ENCODE measurements at places on chromosomes 1 and 21.
A peak's percentile ranks its signal among the peaks of the same experiment; 100 is the strongest.

DNA sequence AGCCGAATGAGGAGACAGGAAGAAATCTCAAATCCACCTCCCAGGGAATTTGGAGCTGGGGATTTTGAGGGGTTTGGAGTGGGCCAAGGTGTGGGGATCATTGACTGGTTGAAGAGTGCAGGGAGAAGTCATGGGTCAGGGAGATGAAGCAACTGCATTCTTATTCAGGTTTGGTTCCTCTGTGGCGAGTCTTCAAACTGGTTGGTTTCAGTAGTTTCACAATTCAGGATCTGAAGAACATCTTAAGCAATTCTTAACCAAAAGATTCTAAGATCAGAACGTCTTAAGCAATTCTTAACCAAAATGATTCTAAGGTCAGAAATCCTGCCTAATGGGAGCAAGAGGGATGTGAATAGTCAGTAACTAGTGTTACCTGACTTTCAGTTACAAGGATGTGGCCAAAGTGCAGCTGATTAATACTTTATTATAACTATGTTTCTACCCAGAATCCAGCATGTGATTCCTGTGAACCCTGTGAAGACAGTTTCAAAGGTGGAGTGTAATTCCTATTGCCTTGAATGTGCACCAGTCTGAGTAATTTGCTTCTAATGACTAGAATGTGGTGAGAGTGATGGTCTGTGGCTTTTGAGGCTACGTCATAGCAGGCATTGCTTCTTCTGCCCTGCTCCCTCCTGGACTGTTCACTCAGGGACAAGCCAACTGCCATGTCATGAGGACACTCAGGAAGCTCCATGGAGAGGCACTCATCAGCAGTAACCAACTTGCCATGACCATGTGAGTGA is 61.2 kb downstream of the OLFML3 start:
- DNase-seq: no peak

GRCh38 chr1:119308806-119309205 is 59.8 kb upstream of the HAO2 start:
- DNase-seq: no peak

GRCh38 chr1:39061951-39062350 is 35.8 kb downstream of the NDUFS5 start:
- DNase-seq: no peak

GRCh38 chr1:172112576-172112975 is 271.3 kb downstream of the DNM3 start:
- DNase-seq: no peak

GRCh38 chr1:199163670-199164069 is 524.8 kb downstream of the PTPRC start:
- DNase-seq: no peak

DNA sequence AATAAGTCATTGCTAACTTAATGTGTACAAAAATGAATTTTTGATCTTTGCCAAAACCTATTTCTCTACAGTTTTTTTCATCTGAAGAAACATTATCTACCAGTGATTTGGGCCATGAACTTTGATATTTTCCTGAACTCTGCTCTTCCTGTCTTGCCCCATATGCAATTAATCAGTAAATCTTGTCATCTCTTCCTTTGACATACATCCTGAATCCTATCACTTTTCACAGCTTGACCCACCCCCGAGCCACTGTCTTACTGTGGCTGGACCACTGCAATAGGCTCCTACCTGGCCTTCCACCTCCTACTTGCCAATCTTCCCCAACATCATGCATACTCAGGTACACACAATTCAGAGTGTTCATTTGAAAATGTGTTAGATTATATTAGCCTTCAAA is 46.4 kb downstream of the RGS13 start:
- no peak for DNase-seq

DNA sequence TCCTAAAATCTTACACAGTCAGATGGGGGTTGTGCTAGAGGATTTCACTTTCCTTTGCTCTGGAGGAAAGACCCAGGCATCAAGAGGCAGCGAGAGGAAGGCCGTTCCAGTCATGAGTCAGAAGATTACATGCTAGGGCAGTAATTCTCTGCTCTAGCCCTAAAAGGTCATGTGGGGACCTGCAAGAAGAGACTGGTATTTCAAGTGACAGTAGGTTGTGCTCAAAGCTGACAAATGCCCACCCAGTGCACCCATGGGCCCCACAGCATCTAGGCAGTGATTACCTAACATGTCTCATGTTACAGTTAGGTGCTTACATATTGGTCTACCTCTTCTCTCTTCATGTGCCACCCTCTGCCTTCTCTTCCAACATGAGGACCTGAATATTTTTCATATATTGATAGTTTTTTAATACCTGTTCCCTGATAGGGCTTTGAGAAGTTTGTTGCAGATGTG is 99.7 kb upstream of the BEND5 start:
- no peak for DNase-seq

GRCh38 chr1:15110128-15110866 is 43.2 kb upstream of the TMEM51 start:
- no peak for DNase-seq

DNA sequence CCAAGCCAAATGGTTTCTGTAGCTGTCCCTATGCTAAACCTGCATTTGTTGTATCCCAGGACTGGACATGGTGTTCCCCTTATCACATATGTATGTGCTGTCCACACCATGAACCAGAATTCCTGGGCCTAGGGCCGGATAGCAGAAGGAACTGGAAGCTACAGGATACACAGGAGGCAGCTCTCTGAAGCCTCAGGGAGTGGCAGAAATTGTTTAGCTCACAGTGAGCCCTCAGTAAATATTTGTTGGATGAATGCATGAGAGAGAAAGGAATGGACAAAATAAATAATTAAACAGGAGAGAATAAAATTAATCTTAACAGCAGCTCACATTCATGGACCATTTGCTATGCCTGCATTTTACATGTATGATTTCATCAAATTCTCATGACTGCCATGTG is 2.1 kb downstream of the NIPAL3 start:
- no peak for DNase-seq

GRCh38 chr21:37878946-37879660 is 37.2 kb downstream of the KCNJ6 start:
- peak; percentile 94 for DNase-seq

- no peak for DNase-seq
These were observed 5.6 kb downstream of the KIFAP3 start for GRCh38 chr1:170068923-170069322.

DNA sequence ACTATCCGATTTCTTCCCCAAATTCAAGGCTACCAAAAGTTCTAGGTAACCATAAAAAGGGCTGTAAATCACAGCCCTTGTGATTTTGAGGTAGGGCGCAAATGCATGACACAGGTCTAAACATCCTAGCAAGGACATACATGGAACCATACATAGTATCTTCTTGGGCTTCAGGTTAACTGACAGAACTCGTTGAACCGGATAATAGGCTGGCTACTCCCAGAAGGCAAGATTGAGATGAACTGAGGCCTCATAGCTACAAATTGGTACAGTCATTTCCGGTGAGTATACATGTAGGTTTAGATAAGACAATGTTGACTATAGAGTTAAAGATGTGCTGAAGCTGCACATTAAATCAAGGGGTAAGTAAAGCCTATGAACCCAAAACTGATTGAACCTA is 27.3 kb upstream of the TP53BP2 start:
- no peak for DNase-seq

DNA sequence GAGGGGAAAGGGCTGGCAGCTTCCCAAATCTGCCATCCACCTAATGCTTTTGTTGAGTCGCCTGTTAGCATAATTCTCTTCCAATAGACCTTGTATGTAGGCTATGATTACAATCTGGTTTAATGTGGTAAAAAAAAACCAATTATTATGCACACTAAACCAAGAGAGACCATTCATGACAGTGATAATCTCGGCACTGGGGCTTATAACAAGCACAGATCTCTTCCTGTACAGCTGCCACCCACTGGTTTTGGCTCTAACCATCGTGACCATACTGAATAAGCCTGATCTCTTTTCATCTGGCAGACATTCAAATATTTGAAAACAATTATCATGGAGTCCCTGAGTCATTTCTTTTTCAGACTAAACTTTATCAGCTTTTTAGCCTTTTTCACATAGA is 12.0 kb upstream of the SYT14 start:
- peak; percentile 40 for DNase-seq

DNA sequence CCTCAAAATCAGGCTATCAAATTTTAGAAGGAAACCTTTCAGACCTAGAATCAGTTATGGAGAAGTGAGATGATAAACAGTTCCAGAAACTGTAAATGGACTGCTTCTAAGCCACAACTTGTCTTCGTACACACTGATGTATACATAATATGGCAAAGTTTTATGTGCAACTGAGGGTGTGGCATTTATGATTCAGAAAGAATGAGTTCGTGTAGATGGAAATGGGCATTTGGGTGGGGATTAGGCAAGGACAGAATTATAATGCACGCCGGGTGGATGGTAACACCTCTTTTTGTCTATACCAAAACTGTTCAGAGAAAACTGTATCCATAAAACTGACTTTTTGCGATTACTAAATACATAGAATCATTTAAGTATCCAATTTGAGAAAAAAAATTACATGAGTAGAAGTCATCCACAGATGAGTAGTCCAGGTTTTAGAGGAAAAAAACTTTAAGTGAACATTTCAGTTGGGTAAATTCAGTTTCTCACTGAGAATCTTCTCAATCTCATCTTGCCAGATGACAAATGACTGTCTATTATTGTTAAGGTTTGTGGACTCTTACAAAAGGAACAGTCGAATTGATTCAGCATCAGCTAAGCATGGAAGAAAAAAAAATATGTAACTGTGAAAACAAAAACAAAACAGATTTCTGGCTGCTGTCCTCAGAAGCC is 22.5 kb downstream of the ERRFI1 start:
- DNase-seq: no peak

GRCh38 chr1:154583773-154584172 is 16.2 kb downstream of the CHRNB2 start:
- no peak for DNase-seq

DNA sequence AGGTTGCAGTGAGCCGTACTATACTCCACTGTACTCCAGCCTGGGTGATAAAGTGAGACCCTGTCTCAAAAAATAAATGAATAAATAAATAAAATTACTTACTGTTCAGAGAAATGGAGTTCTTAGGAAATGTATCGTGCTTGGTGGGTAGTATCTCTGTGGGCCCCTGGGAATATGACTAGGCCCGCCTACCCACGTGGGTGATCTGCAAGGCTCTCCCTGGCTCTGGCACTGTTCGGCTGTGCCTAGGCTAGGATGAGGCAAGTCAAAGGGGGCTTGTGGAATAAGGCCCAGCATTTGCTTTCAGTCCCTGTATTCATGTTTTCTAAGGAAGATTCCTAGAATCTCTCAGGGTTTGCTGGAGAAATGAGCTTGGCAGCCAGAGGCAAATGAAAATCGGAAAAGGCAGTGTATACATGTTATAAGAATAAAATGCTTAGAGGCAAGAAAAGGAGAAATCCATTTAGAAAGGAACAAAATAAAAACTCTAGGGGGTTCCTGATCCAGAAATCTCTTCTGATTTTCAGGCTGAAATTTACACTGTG is 4.5 kb upstream of the CSRP1 start:
- no peak for DNase-seq

GRCh38 chr21:18764720-18765119 is 361.1 kb upstream of the TMPRSS15 start:
- DNase-seq: no peak

DNA sequence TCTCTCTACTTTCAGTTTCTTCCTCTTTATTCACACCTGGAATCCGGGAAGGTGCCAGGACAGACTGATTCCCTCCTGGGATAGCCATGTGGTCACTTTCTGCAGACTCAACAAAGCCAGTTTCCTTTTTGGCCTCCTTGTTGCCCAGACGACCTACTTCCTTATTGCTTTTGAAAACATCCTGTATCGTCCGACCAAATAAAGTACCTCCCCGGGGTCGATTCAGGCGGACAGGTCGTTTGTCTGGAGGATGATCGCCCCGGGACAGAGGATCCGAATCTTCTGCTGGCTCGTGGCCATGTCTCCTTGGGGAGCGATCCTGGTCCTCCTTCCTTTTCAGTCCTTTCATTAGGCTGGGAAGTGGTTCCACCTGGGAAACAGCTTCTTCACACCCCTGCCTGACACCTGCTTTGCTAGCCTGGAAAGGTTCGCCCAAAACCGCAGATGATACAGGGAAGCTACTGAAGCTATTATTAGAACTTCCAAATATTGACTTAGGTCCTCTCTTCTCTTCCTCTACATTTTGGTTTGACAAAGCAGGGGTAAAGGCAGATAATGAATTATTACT is 1.2 kb downstream of the MCM3AP start:
- DNase-seq: no peak

DNA sequence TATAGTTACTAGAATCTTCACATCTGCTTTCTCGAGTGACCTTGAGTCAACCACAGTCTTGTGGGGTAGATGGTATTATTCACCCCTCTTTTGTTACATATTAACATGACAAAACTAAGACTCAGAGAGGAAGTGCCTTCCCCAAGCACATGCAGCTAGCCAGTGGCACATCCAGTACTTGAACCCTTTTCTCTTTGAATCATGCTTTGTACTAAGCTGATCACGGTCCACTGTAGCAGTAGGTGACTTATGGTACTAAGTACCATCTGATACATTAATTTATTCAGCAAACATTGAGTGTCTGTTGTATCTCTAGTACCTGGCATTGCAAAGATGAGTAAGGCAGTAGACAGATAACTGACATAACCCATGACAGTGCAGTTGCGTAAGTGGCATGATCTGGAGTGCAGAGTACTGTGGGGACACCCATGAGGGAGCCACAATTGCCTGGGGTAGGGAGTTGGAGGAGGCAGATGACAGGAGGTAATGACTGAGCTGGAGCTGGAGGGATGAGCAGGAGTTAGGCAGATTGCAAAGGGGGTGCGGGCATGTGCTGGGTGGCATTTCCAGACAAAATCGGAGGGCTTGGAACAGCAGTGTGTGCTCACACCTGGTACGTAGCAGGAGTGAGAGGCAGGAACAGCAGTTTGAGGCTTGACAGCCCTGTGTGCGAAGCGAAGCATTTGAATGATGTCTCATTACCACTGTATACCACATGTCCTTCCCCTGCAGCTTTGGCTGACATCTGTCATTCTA is 29.8 kb downstream of the UCK2 start:
- no peak for DNase-seq

- no peak for DNase-seq
These were observed 95.6 kb upstream of the KCNK1 start for GRCh38 chr1:233518344-233518743.

DNA sequence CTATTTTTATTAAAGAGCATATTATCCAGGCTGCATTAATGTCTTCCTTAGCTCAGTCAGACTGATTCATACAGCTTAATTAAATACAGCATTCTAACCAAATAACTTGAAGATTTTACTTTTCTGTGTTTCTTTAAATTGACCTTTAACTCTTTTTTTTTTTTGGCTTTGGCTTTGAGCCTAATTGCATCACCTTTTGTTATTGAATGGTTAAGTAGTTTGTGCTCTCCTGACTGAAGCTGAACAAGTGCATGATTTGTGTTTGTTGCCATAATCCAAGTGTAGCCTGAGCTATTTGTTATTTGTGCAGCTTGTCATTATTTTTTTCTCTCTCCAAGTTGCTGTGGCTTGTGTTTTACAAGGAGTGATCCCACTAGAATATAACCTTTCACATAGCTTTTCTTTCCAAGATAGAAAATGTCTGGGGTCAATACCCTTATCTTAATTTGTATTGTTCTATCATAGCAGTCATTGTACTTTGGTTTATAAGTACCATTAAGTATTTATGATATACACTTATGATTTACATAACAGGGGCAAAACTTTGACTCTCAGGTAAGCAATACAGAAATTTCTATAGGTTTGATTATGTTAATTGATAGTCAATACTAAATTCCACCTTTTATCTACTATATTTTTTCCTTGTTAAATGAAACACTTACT is 31.6 kb downstream of the CDC14A start:
- no peak for DNase-seq

- no peak for DNase-seq
These were observed 538.5 kb downstream of the KIF26B start for GRCh38 chr1:245693116-245693793.

GRCh38 chr1:203860396-203861025 is 888 bp upstream of the SNRPE start:
- DNase-seq: peak; percentile 53

Measured in HS-27A (cell line).